ENCODE measurements at places on chromosomes 12 and 14. TPM values are rescaled to one million over a fixed set of nuclear protein-coding genes. Genes with fewer than 3 reads are reported as not detected.

DNA sequence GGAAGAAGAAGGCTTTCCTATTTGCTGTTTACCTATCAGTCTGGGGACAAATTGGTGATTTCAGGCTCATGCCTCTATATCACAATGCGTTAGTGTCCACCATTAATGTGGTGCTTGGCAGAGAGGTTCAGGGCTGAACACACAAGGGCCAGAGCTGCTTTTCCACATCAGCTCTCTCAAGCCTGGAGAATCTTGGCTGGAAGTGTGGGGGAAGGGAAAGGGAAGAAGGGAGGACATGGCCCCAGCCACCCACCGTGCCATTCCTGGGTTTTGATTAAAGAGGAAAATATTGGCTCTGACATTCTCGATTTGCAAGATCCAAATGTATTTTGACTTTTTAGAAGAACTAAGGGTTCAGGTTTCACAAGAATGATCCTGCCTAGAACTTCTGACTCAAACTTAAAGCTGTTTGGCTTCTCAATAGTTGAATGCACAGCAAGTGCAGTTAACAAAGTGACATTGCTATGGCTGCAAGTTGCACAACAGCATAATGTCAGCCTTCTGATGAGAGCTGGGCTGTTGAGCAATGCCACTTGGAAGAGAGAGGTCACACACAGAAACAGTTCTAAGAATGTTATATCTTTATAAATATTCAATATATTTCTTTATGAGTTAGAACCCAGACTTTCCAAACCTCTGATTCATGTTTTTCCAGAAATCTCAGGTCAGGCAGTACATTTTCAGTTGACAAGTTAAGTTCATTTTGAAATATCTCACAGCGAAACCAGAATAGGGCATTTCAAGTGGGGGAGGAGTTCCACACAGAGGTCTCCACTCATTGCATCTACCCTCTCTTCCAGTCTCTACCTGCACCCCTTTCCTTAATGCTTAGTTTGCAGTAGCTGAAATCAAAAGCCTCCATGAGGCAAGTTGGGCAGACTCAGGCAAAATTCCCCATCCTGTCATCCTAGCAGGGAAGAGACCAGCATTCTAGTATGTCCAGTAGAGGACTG, 25.3 kb downstream of the IGF1 start:
- no peak for DNase-seq

DNA sequence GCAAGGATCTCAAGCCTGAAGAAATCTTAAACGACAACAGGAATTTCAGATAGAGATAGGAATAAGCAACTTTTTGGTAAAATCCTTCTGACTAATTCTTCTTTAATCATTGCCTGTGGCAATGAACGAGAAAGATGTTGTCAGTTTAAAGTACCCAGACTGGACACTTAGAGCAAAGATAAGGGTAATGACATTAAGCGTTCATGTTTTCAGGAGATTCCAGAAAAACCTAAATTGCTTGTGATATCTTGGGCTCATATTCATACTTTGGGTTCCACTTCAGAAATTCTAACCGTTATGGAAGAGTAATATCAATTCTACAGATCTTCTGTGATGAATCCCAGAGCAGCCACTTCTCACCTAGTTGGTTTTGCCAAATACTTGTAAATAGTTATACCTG, 73.7 kb upstream of the RHOJ start:
- no peak for DNase-seq

DNA sequence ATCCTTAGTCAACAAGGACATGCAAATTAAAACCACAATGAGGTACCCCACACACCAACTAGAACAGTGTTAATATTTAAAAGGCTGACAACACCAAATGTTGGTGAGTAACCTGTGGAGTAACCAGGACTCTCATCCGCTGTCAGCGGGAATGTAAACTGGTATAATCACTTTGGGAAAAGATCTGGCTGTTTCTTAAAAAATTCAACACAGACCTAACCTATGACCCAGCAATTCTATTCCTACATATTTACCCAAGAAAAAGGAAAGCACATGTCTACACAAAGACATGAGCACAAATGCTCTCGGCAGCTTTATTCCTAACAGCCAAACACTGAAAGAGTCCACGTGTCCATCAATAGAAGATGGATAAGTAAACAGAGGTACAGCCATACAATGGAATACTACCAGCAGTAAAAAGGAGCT, 26.6 kb downstream of the NRDE2 start:
- no peak for DNase-seq

Gene DPPA3
- not detected for total RNA-seq

GRCh38 chr12:55624056-55624455, 12.6 kb upstream of the OR10P1 start:
- no peak for DNase-seq

Gene GALNT8
- total RNA-seq, result 1.9 TPM

Gene OSBPL8
- total RNA-seq, result 72.7 TPM

GRCh38 chr12:1607940-1608712, 13.7 kb upstream of the FBXL14 start:
- DNase-seq, result no peak

GRCh38 chr14:76201162-76201561, 49.4 kb downstream of the GPATCH2L start:
- no peak for DNase-seq

Gene BATF
- 2.5 TPM for total RNA-seq

- no peak for DNase-seq
These were observed 91.4 kb upstream of the CPM start for GRCh38 chr12:69024413-69024812.

Gene GYS2
- total RNA-seq, result not detected

DNA sequence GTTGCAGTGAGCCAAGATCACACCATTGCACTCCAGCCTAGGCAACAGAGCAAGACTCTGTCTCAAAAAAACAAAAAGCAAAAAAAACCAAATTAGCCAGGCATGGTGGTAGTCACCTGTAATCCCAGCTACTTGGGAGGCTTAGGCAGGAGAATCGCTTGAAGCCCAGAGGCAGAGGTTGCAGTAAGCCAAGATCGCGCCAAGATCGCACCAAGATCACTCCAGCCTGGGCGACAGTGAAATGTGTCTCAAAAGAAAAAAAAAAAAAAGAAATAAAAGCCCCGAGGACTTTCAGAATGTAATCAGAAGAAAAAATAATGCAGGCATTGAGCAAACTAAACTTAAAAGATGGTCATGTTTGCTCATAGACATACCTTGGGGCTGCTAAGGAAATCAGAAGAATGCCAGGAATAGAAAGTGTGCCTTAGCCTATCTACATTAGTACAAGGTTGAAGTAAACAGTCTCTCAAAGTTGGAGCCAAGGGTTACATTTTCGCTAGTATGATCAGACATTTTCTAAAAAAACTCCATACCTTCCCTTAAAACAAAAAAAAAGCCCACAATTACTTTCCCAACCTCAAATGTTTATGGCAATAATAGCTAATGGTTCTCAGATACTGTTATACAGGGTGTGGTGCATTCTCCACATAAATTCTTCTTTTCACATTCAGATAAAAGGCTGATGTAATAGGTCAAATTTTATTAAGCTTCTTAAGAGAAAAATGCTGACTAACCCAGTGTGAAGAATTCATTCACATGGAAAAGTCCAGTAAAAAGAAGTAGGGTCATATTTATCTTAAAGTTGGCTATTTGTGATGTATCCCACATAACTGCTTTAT, 15.8 kb downstream of the DTD2 start:
- no peak for DNase-seq

Gene LALBA
- total RNA-seq, result not detected

DNA sequence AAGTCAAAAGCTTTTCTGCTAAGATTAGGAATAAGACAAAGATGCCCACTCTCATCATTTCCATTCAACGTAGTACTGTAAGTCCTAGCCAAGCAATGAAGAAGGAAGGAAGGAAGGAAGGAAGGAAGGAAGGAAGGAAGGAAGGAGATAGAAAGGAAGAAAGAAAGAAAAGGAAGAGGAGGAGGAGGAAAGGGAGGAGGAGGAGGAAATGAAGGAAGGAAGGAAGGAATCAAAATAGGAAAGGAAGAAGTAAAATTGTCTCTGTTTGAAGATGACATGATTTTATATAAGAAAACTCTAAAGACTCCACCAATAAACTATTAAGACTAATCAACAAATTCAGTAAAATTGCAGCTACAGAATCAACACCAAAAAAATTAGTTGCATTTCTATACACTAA, 66.0 kb upstream of the DHRS4 start:
- DNase-seq, result no peak

Gene ZNF891
- 2.8 TPM for total RNA-seq

Gene KRT74
- total RNA-seq, result not detected

DNA sequence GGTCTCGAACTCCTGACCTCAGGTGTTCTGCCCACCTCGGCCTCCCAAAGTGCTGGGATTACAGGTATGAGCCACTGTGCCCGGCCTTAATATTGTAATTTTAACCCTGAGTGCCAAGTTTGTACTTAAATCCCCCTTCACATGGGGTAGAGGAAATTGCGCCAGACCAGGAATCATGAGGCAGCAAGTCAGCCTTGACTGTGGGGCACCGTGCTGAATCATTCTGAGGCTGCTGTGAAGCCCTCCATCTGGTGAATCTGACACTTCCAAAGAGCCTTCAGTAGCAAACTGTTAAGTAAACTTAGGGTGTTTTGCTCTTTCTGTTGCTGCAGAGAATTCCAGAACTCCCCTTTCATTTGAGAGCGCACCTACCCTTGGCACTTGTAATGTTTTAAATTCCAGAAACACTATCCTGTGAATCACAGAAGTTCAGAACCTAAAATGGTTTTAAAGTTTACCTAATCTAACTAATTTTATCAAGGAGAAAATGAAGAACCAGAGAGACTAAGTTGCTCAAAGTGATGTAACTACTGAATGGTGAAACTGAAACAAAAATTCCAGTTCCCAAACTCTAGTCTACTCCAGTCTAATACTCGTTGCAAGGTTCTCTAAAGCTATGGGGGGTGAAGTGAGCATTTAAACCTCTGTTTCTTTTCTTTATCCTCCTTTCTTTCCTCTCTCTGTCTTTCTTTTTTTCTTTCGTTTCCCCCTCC, 7.5 kb downstream of the HEBP1 start:
- DNase-seq, result no peak

All from posterior vena cava (tissue), 2 donors.